Gastroesophageal sphincter (tissue), 4 donors: ENCODE measurements at places on chromosomes 12 and 14. TPM values are rescaled to one million over a fixed set of nuclear protein-coding genes. Genes with fewer than 3 reads are reported as not detected.

DNA sequence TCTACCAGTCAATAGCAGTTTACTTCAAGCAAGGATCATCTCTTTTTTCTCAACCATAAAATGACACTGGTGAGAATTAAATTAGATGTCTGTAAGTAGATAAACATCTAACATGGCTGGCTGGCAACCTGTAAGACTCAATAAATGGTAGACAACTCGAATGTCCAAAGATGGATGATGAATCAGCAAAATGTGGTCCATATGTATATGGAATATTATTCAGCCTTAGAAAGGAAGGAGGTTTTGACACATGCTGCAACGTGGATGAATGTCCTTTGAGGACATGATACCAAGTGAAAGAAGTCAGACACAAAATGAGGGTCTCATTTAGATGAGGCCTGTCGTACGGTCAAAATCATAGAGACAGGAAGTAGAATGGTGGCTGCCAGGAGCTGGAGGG lies 46.2 kb downstream of the SPRING1 start:
- no peak for ATAC-seq

The OVCH1 gene
- total RNA-seq = 0.47 TPM

The SLC25A47 gene
- total RNA-seq = not detected

DNA sequence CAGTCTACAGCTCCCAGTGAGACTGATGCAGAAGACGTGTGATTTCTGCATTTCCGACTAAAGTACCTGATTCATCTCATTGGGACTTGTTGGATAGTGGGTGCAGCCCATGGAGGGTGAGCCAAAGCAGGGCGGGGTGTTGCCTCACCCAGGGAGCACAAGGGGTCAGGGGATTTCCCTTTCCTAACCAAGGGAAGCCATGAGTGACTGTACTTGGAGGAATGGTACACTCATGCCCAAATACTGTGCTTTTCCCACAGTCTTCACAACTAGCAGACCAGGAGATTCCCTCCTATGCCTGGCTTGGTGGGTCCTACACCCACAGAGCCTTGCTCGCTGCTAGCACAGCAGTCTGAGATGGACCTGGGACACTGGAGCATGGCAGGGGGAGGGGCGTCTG lies 21.0 kb upstream of the ABCC9 start:
- ATAC-seq = no peak

DNA sequence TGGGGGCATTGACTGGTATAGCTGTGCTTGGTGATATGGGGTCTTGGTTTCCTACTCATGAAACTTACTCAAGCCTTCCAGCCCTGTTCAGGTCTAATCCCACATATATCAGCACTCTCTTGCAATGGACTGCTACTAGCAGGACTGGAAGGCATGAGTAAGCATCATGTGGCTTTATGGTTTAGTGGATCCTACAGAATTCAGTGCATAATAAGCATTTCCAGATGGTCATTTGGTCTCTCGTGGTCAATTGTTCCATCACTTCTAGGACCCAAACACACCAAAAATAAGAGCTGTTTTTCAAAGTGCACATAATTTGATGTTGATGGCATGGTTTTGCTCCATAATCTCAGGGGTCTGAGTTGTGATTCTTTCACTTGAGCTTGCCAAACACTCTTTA lies 114.4 kb downstream of the LMNTD1 start:
- ATAC-seq = no peak

DNA sequence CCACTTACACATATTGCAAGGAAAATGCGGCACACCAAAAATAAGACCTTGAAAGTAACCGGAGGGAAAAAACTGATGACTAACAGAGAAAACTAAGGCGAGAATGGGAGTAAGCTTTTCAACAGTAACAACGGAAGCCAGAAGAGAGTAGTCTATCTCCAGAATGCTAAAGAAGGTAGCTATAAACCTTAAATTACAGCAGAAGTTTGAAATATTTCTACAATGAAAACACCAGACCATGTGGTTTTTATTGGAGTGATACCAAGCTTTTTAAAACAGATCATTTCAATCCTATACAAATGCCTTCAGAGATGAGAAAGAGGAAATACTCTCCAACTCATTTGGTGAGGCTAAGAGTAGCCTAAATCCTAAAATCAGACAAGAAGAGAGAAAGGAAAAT lies 209.5 kb downstream of the ANO6 start:
- no peak for ATAC-seq

DNA sequence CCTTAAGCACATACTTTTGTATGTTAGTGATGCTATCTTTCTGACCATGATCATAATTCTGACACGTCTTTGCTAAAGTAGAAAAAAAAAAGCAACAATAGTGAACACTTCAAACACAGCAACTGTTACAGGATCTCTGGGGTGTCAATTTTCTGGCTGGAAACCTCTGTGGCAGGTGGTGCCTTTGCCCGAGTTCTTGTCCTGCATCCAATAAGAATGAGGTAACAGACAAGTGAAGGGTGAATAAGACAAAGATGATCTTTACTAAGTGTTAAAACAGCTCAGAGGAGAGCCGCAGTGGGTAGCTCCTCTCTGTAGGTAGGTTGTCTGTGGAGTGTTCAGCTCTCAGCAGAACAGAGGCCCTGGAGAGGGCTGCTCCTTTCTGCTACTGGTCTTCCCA lies 20.9 kb upstream of the PLBD1 start:
- ATAC-seq = no peak

GRCh38 chr14:61516118-61516743 lies 179.1 kb upstream of the HIF1A start:
- ATAC-seq = no peak

- ATAC-seq = no peak
Measured at GRCh38 chr12:19749906-19750574, 310.7 kb downstream of the AEBP2 start.
